Activated CD4-positive, alpha-beta T cell treated with anti-CD3 and anti-CD28 coated beads, Interleukin-10, Interleukin-2, amounts not matched to agents 100 ng/mL and 50 ng/mL, durations not matched to agents 16 hours and 8 hours (primary cell): ENCODE measurements at places on chromosomes 11 and 22.

GRCh38 chr11:7381937-7382336 lies 103.4 kb upstream of the OLFML1 start:
- DNase-seq, result no peak

DNA sequence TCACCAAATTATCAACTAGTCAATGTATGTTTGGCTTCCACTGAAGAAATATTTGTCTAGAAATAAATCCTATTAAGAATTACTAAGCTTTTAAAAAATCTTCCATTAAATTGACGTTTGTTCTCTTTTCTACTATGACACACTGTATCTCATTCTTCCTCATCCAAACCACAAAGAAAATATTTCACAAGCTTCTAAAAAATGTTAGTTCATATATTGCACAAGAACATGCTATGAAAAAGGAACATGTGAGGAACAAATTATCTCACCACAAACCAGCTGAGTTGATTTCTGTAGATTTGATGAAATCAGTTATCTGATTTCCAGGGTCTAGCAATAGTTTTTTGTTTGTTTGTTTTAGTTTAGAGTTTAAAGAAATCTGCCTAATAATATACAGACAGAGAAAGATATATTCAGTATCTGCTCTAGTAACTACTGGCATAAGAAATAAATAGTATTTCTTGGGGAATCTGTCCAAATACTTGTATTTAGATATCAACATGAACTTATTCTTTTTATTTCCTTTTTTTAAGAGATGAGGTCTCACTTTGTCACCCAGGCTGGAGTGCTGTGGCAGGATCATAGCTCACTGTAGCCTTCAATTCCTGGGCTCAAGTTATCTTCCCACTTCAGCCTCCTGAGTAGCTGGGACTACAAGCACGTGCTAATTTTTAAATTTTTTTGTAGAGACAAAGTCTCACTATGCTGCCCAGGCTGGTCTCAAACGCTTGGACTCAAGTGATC lies 161.7 kb downstream of the ATG16L2 start:
- DNase-seq, result peak; percentile 77

DNA sequence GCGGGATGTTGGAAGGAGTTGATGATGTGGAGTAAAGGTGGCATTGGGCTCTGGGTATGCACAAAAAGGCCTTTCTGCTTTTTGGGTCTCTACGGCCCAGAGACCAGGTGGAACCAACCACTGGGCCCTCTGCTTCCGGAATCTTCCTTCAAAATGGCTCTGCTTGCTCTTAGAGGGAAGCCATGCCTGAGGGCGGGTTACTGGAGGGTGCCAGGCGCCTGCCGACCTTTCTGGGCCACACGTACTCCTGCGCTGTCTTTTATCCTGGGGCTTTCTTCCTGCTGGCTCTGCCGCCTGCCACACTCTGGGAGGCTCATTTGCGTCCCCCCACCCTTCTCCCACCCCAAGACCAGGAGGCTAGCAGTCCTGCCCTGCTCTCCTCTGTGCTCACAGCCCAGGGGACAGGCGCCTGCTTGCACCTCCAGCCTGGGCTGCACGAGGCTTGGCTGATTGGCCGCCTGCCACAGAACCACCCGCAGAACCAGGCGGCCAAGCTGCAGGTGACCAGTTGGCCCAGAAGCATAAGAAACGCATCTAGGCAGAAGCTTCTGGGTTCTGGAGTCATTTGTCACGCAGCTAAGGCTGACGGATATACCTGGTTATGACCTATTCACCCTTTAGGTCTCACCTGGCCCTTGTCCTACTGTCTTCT lies 536.9 kb downstream of the TBC1D22A start:
- no peak for DNase-seq

- DNase-seq, result no peak
These were observed 418.8 kb downstream of the DYNC2H1 start for GRCh38 chr11:103528046-103528445.

DNA sequence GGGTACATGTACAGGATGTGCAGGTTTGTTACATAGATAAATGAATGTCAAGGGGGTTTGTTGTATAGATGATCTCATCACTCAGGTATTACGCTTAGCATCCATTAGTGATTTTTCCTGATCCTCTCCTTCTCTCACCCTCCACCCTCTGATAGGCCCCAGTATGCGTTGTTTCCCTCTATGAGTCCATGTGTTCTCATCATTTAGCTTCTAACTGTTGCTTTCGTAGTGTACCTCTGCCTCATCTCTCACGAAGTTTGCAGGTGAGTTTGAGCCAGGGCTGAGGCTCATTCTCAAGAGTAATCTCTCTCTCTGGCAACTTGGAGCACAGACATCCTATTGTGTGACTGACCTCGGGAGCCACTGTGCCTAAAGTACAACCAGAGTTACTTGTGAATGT lies 4.7 kb upstream of the HBE1 start:
- DNase-seq, result no peak

DNA sequence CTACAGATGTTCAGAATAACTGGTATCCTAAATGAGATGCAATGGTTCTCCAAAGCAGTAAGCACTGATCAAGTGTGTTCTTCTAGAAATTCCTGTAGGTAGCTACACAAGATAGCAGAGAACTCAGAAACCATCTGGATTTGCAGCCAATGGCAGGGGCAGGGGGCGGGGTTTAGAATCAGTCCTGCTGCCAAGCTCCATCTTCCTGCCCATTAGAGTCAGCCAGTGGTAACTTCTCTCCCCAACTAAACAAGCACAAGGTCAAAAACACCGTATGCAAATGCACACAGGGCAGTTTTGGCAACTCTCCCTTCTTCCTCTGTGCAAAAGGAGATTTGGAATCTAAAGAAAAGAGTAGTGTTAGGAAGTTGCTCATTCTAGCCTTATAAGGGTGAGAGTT lies 237.5 kb upstream of the CCDC90B start:
- DNase-seq, result no peak

DNA sequence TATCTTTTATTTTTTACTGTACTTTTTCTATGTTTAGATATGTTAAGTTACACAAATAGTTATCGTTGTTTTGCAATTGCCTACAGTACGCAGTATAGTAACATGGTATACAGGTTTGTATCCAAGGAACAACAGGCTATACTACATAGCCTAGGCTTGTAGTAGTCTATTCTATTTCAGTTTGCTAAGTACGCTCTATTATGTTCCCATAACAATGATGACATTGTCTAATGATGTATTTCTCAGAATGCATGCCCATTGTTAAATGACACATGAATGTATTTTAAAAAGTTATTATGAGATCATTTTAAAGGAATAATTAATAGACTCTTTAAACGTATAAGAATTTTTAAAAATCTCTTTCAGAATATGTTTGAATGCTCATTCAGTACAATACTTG lies 696.7 kb upstream of the CCDC90B start:
- no peak for DNase-seq

DNA sequence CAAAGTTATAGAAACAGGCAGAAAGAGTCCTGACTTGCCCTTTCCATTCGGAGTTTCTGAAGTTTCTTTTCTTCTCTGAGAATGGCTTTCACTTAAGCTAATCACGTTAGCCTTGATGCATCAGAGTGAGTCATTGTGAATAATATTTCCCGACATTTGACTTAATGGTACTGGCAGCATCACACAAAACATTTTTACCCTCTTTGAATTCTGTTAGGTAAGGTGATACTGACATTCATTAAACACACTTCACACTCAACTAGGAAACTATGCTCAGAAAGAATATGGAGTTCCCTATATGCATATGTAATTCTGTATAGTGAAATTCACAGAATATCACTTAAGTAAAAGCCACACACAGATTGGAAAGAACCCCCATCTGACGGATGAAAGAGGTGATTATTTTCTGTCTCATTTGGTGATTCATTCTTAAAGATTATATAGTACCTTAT lies 120.8 kb upstream of the ARHGAP20 start:
- peak; percentile 22 for DNase-seq

DNA sequence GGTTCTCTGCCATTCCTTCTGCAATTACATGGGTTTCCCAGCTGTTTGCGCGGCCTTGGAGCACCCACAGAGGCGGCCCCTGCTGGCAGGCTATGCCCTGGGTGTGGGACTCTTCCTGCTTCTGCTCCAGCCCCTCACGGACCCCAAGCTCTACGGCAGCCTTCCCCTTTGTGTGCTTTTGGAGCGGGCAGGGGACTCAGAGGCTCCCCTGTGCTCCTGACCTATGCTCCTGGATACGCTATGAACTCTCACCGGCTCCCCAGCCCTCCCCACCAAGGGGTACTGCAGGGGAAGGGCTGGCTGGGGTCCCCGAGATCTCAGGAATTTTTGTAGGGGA lies 2.6 kb downstream of the RCE1 start:
- DNase-seq, result no peak

GRCh38 chr11:59145534-59145933 lies 2.9 kb downstream of the FAM111A start:
- DNase-seq, result no peak

GRCh38 chr22:39144101-39144767 lies 8.2 kb downstream of the CBX7 start:
- peak; percentile 77 for DNase-seq

GRCh38 chr11:117733316-117733715 lies 63.7 kb downstream of the DSCAML1 start:
- no peak for DNase-seq

GRCh38 chr22:46593211-46593681 lies 26.9 kb upstream of the GRAMD4 start:
- no peak for DNase-seq

DNA sequence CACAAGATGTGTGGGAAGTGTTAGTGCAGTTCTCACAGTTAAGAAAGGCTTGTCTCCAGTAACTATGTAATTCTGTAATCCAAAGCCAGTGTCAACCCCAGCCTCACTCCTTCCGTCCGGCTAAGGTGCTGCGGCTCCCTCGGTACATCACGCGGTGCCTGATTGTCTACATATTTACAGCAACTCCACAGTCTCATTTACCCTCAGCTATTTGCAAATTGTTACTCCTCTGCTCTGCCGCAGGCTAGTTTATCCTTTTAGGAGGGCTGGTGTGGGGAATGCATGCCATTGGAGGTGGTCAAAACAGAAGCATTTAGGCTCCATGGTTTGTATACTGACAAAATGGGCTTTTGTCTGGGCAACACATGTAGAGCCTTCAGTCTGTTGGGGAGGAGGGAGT lies 358.3 kb downstream of the METTL15 start:
- no peak for DNase-seq

GRCh38 chr11:91513734-91514133 lies 710.9 kb upstream of the FAT3 start:
- DNase-seq, result no peak

DNA sequence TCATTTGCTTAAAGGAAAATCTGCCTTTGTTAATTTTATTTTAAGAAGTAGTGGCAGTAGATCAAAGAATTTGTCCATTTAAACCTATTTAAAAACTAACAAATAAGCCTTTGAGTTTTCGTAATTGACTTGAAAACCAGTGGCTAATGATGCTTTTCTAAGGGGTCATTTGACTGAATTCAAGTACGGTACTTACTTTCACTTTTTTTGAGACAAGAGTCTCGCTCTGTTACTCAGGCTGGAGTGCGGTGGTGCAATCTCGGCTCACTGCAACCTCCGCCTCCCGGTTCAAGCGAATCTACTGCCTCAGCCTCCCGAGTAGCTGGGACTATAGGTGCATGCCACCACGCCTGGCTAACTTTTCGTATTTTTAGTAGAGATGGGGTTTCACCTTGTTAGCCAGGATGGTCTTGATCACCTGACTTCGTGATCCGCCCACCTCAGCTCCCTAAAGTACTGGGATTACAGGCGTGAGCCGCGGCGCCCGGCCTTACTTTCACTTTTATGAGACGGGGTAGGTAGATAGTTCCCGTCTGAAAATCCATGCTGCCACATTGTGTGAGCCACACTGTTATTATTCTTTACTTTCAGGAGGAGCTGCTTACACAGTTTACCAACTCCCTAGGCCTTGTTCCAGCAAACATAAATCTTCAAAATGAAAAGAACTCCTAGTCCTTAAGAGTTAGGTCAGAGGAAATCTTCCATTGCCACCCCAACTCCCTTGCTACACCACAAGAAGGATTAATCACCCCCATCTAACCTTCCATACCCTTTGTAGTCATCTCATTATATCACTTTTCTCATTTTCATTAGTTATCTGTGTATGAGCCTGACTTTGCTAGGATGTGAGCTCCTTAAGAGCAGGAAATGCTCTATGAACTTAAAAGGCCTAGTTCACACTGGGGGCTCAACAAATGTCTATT lies 926.6 kb upstream of the CCDC90B start:
- DNase-seq, result no peak

GRCh38 chr11:62513626-62514025 lies 33.0 kb downstream of the AHNAK start:
- no peak for DNase-seq

DNA sequence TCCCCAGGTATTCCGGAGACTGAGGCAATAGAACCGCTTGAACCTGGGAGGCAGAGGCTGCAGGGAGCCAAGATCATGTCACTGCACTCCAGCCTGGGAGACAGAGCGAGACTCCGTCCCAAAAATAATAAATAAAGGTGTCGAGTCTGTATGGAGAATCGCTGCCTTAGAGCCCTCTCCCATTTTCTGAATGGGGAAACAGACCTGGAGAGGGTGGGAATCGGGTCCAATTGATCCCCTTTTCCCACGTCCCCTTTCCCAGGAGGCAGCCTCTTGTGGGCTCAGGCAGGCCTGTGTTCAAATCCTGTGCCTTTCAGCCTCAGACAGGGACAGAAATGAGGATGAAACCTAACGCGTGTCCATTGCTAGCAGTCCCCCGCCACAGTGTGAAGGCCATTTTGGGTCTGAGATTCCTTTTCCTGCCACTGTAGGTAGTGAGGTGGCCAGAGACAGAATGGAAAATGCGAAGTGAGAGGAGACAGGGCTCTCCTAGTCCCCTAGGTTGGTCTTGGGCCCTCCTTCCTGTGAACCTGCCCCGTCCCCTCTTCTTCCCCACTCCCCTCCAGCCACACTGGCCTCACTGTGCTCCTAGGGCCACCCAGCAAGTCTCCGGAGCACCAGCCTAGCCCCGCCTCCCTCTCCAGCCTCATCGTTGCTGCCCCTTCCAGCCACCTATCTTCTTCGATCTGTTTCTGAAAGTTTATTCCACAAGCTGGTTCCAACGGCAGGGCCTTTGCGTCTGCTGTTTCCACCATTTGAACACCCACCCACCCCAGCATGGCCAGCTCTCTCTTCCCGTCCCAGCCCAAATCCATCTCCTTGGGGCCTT lies 2.7 kb upstream of the POLDIP3 start:
- DNase-seq, result no peak

DNA sequence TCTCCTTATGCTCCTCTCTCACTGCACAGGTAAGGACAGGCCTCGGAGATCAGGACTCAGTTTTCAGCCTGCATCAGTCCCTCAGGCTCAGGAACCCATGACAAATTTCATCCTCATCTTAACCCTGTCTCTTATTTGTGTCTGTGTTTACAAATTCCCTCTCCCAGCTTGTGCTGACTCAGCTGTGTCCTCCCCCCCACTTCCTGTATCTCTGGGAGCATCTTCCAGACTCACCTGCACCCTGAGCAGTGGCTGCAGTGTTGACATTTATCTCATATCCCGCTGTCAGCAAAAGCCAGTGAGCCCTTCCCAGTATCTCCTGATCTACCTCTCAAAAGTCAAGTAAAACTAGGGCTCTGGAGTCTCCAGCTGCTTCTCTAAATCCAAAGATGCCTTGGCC lies 65.6 kb upstream of the VPREB1 start:
- DNase-seq, result no peak

- no peak for DNase-seq
These were observed 2.9 kb downstream of the MMP20 start for GRCh38 chr11:102622258-102622657.
